ENCODE measurements at places on chromosomes 12 and 14. TPM values are rescaled to one million over a fixed set of nuclear protein-coding genes. Genes with fewer than 3 reads are reported as not detected.

DNA sequence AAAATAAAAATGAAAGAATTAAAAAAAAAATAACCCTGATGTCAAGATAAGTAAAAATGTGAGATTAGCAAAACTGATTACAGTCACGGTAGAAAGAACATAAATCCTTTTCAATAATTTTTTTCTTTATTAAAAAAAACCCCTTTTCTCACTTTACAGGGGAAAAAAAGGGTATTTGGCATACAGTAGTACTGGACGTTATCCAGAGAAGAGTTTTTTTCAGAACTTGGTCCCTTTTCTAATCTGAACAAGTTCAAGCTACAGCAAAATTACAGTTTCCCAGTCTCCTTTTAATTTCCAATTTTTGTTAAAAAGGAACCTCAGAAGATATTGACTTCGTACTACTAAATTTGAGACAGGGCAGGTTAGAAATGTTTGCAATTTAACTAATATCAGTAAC is 134.7 kb upstream of the DCN start:
- H3K4me1 ChIP-seq: no peaks in the 10 kb centered on the region
- no peak for DNase-seq
- no peaks in the 10 kb centered on the region for H3K36me3 ChIP-seq
- no peak overlapping the region for H3K27ac ChIP-seq
- no peak overlapping the region for H3K4me3 ChIP-seq

- no peak for DNase-seq
- no peak overlapping the region for H3K27ac ChIP-seq
- no peaks in the 10 kb centered on the region for H3K27me3 ChIP-seq
- no peak overlapping the region for H3K4me3 ChIP-seq
Measured at GRCh38 chr14:100130521-100130920, 28.9 kb downstream of the DEGS2 start.

DNA sequence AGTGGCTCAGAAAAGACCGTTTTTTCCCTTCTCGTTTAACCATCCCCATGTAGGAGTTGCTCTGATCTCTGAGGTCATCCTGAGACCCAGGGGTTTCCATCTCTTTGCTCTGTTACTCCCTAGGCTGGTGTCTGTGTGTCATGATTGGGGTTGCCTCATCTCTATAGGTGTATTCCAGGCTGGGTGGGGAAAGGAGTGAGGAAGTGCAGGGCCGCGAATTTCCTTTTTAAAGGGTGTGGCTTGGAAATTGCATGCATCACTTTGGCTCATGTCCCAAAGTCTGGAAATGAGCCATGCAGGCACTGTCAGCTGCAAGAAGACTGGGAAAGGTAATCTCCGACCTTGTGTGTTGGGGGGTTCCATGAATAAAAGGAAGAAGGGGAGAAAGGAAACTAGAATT is 201.9 kb downstream of the AACS start:
- H3K4me3 ChIP-seq: no peak overlapping the region
- no peaks in the 10 kb centered on the region for H3K4me1 ChIP-seq
- no peak overlapping the region for H3K27ac ChIP-seq
- H3K27me3 ChIP-seq: no peaks in the 10 kb centered on the region

KRT80 gene
- polyA plus RNA-seq: 14.9 TPM

MGST1 gene
- polyA plus RNA-seq: 4.8 TPM

ACVRL1 gene
- 0.07 TPM for polyA plus RNA-seq

PRIM1 gene
- 10.9 TPM for polyA plus RNA-seq

SLCO1B3 gene
- polyA plus RNA-seq: not detected

Data from SK-N-SH (cell line).